Kidney (tissue), 22 donors: ENCODE measurements at places on chromosomes 4 and X. TPM values are rescaled to one million over a fixed set of nuclear protein-coding genes. Genes with fewer than 3 reads are reported as not detected.

The C4orf36 gene
- 2.0 TPM for total RNA-seq

The CXCL13 gene
- 6.5 TPM for total RNA-seq

DNA sequence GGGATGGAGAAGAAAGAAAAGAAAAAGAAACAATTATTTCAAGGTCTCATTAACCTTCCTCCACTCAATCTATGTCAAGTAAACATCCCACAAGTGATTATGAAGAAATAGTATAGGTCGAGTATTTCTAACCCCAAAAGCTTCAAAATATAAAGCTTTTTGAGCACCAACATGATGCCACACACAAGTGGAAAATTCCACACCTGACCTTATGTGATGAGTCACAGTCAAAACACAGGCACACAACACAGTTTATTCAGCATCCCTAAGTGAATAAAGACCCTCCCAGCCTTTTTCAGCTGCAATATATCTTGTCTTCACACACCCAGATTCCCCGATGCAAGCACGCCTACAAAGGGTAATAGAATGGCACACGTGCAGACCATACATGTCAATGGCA, 51.7 kb upstream of the VEGFC start:
- H3K4me1 ChIP-seq = no peaks in the 10 kb centered on the region
- no peak overlapping the region for H3K4me3 ChIP-seq
- no peaks in the 10 kb centered on the region for H3K27me3 ChIP-seq
- no peak overlapping the region for H3K27ac ChIP-seq
- DNase-seq = no peak
- H3K36me3 ChIP-seq = no peaks in the 10 kb centered on the region

DNA sequence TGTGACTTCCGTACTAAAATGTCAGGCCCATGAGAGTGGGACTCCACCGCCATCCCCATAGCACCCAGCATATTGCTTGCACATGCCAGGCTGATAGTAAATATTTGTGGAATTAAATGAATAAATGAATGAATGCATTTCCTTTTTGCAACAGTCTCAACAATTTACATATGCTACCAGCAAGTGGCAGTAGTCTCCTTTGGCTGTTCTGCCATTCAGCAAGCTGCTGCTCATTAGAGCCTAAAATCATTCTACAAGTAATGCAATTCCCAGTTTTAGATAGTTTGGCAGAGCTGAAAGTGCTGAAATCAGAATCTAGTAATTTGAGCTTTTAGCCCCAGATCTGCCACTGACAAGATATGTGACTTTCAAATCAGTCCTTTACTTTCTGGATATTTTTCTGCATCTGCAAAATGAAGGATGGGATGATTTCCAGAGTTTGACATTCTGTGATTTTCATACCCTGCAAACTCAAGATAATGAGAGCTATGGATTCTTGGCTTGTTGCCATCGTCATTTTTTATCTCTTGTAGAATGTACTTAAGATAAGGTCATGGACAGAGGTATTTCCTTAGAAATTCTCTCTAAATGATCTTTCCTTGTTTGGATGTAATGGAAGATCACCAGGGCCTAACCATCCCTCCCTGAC, 35.7 kb upstream of the INTS6L start:
- no peaks in the 10 kb centered on the region for H3K36me3 ChIP-seq
- no peak overlapping the region for H3K27ac ChIP-seq
- H3K4me3 ChIP-seq = no peak overlapping the region
- H3K4me1 ChIP-seq = no peaks in the 10 kb centered on the region

GRCh38 chrX:101062176-101062575, 10.3 kb upstream of the TRMT2B start:
- no peak overlapping the region for H3K27ac ChIP-seq
- no peak for DNase-seq
- no peaks in the 10 kb centered on the region for H3K27me3 ChIP-seq

DNA sequence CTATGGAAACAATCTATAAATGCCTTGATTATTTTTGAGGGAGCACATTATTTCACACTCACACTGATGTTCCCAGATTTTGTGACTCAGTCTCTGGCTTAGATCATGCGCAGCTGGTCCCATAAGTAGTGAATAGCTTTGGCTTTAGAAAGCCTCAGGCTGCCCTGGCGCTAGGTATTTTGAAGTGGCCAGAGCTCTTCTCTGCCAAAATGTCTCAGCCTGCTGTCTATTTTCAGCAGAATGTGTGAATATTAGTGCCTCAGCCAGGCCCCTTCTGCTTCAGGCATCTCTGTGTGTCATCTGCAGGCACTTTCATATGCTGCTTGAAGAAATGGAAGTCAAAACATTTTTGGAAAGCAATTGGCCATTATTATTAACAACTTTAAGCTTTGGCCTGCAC, 931.0 kb upstream of the INTU start:
- H3K27me3 ChIP-seq = no peaks in the 10 kb centered on the region
- H3K36me3 ChIP-seq = no peaks in the 10 kb centered on the region
- H3K4me1 ChIP-seq = no peaks in the 10 kb centered on the region
- H3K27ac ChIP-seq = no peak overlapping the region
- DNase-seq = no peak

DNA sequence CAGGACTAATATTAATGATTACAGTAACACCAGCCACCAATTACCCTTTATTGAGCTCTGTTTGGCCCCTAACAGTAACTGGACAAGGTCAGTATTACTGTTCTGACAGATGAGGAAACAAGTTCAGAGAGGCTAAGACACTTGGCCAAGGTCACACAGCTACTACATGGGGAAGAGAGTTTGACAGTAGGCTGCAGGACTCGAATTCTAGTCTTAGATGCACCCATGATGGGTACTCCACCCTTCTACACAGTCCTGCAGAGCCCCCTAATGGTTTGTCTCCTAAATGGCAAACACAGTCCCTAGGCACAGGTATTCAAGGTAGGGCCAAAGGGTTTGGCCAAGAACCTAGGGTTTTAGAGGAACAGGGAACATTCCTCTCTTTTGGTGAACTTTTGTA, 93.9 kb downstream of the NSUN7 start:
- H3K27ac ChIP-seq = no peak overlapping the region
- no peaks in the 10 kb centered on the region for H3K36me3 ChIP-seq
- H3K27me3 ChIP-seq = no peaks in the 10 kb centered on the region
- DNase-seq = no peak

DNA sequence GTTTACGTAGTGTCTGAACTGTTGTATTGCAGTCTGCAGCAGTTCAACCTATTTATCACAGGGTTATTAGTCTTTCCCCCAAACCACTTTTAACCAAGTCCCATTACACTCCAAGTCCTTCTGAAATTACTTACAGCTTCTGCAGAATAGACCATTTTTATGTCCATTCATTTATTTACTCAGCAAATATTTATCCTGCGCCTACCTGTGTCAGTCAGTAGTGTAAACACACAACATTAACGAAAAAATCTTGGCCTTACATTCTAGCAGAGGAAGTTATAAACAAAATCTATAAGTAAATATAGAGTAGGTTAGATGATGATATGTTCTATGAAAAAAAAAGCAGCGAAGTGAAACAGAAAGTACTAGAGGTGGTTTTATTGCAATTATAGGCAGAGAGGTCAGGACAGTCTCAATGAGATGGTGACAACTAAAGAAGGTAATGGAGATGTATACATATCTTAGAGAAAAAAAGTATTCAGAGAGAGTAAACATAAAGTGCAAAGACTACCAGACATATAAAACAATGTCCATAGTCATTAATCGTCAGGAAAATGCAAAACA, 534.7 kb downstream of the KCNIP4 start:
- H3K36me3 ChIP-seq = no peaks in the 10 kb centered on the region
- no peaks in the 10 kb centered on the region for H3K27me3 ChIP-seq
- no peak overlapping the region for H3K27ac ChIP-seq
- H3K4me1 ChIP-seq = no peaks in the 10 kb centered on the region
- H3K4me3 ChIP-seq = no peak overlapping the region

- no peaks in the 10 kb centered on the region for H3K36me3 ChIP-seq
- no peaks in the 10 kb centered on the region for H3K4me1 ChIP-seq
- no peak for DNase-seq
- H3K4me3 ChIP-seq = no peak overlapping the region
- no peaks in the 10 kb centered on the region for H3K27me3 ChIP-seq
These were observed 6.3 kb downstream of the RUFY3 start for GRCh38 chr4:70728091-70728490.

DNA sequence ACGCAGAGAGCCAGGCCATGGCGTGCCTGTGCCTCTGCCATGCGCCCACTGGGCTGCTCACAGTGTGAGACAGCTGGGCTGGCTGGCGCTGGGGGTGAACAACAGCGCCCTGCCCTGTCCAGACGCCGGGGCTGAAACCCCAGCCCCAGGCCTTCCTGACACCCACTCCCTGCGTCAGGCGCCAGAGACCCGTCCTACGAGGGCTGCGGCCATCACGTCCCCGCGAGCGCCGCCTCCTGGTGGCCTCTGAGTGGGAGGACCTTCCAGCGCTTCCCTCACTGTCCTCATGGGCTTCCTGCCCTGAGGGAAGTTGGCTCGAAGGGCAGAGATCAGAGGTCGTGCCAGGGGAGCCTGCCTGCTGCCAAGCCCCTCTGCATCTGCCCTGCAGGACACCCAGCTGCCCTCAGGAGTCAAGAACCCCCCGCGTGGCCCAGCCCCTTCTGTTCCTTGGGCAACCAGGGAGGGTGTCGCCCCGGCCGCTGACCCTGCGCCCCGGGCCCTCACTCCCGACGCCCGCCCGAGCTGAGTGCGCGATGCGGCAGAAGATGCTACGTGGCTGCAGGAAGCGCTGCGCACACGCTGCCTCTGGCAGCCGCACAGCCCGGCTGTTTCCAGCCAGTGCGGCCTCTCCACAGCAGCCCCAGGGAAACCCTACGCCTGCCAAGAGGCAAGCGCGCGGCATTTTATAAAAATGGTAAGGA, 16.2 kb downstream of the NELFA start:
- no peaks in the 10 kb centered on the region for H3K27me3 ChIP-seq
- no peak overlapping the region for H3K4me3 ChIP-seq
- peak; percentile 26 for DNase-seq
- peaks cover 18% of the 10 kb centered on the region for H3K36me3 ChIP-seq
- H3K27ac ChIP-seq = peak overlapping the region; percentile 85
- H3K4me1 ChIP-seq = peaks cover 4% of the 10 kb centered on the region

- H3K4me1 ChIP-seq = no peaks in the 10 kb centered on the region
- H3K36me3 ChIP-seq = no peaks in the 10 kb centered on the region
- H3K27ac ChIP-seq = no peak overlapping the region
- no peak for DNase-seq
These were observed 174.4 kb downstream of the TSPAN5 start for GRCh38 chr4:98484031-98484430.
